Muscle of arm (tissue), 14 donors: ENCODE measurements at places on chromosomes 16 and 17. TPM values are rescaled to one million over a fixed set of nuclear protein-coding genes. Genes with fewer than 3 reads are reported as not detected.

Gene LGALS9C
- polyA plus RNA-seq = not detected

- no peak for DNase-seq
Observed at GRCh38 chr16:84451781-84452180, 52.7 kb downstream of the MEAK7 start.

DNA sequence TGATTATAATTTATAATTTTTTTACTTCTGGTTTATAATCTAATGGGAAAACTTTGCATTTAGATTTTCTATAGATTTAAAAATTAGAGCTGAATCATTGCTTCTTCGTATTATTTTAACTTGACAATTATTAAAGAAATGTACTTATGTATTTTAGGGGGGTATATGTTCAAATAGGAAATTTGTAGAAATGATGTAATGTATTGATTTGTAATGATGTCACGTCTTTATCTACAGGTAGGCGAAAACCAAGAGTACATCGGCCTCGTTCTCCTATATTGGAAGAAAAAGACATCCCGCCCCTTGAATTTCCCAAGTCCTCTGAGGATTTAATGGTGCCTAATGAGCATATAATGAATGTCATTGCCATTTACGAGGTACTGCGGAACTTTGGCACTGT, 28.4 kb downstream of the BPTF start:
- no peak for DNase-seq

Gene SLC9A5
- 0.70 TPM for polyA plus RNA-seq

Gene PDIA2
- 2.4 TPM for polyA plus RNA-seq

GRCh38 chr16:28156056-28156680, 55.6 kb downstream of the XPO6 start:
- DNase-seq = no peak

DNA sequence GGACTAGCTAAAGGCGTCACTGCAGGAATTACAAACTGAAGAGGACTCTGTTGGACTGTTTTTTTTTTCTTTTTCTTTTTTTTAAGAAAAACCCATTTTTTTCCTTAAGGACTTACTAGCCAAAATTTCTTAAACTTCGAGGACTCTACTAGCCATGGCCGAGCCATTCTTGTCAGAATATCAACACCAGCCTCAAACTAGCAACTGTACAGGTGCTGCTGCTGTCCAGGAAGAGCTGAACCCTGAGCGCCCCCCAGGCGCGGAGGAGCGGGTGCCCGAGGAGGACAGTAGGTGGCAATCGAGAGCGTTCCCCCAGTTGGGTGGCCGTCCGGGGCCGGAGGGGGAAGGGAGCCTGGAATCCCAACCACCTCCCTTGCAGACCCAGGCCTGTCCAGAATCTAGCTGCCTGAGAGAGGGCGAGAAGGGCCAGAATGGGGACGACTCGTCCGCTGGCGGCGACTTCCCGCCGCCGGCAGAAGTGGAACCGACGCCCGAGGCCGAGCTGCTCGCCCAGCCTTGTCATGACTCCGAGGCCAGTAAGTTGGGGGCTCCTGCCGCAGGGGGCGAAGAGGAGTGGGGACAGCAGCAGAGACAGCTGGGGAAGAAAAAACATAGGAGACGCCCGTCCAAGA, 878 bp downstream of the HEXIM1 start:
- peak; percentile 92 for DNase-seq

DNA sequence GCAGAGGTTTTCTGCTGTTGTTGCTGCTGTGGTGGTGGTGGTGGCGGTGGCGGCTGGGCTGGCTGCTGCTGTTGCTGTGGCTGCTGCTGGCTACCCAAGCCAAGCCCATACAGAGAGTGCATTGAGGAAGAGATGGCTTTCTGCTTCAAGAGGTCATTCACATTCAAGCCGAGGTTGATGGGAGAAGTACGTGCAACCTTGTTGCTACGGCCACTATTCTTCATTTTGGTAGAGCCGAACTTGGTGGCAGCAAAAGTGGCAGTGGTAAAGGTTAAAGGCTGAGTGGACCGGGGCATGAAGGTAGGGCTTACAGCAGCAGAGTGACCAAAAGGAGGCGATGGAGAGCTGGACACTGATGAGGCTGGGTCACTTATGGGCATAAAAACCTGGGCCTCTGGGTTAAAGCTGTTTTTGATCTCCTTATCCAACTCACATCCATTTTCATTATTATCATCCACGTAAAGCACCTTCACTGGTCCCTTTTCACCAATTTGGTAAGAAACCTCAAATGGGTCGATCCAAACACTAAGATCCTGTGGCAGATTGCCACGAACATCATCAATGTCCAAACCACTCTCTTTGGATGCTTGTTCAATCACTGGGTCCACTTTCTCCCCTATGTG, 2.8 kb downstream of the TOB1 start:
- DNase-seq = no peak

Gene NPIPA7
- 7.7 TPM for polyA plus RNA-seq

DNA sequence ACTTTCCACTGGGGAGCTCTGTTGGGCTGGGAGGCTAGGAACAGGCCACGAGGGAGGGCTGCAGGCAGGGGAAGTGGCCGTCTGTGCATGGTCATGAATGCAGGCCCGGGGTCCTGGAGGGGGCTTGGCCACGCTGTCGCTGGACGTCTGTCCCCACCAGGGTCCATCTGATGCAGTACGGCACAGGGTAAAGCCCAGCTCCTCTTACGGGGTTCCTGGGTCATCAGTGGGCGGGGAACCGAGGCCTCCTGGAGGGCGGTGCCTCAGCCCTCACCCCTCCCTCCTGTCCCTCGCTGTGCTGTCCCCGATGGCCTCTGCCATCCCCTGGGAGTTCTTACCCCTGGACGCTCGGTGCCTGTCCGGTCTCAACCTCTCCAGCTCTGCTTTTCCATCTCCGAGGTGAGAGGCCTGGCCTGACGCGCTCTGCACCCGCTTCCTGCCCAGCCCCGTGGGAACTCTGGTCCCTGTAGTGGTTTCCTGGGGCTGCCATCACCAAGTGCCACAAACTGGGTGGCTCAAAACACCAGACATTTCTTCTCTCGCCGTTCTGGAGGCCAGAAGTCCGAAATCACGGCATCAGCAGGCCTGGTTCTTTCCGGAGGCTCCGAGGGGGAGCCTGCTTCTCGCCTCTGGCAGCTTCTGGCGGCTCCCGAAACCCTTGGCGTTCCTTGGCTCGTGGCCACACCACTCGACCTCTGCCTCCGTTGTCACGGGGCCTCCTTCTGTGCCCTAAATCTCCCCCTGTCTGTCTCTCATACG, 182.8 kb downstream of the SEC14L1 start:
- DNase-seq = no peak

DNA sequence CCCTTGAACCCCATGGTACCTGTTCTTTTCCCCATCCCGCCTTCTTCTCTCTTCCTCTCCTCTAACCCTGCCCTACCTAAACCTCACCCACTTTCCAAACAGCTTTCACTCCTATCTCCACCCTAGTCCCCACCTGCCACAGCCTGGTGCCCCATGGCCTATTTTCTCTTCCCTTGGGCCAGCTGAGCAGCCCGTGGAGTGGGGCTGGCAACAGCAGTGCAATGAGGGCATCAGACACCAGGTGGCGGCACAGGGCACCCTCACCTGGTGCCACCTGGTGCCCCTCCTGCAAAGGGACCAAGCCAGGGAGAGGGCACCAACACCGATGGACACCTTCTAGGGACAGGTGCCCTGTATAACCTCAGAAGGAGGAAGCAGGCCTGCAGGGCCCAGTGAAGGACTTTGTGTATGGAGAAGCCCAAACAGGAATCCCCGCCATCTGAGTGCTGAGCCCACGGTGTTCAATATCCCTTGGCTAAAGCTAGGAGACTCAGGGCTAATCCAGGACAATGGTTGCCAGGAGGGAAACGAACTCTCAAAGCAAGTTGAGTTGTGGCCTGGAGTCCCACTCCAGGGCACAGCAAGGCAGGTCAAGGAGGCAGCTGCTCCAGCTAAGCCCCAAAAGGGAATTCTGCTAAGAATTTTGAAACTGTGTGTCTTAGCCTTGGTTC, 4.0 kb upstream of the ABCC3 start:
- DNase-seq = no peak

GRCh38 chr17:28712705-28713415, 1.2 kb upstream of the PROCA1 start:
- DNase-seq = no peak
